Activated T-cell treated with anti-CD3 and anti-CD28 coated beads for 48 hours (primary cell): ENCODE measurements at places on chromosomes 3 and 15.
A peak's percentile ranks its signal among the peaks of the same experiment; 100 is the strongest.

- no peak for DNase-seq
These were observed 5.8 kb downstream of the TRA2B start for GRCh38 chr3:185931777-185932612.

DNA sequence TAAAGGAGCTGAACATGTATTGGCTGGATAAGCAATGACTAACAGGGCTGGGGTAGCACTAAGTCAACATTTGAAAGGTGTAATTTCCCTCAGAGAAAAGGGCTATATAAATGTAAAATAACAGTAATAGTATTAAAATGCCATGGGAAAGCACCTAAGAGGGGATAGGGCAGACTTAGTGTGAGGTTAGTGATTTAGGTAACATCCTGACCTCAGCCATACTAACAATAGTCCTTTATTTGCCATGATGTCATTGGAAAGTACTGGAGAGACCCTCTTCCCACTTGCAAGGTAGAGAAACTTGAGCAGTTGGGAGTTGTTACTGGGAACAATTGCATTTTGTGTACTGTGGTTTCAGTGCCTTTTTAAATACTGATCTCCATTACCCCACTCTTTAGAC lies 103.4 kb downstream of the LSAMP start:
- DNase-seq: no peak

GRCh38 chr3:95627293-95627692 lies 1187.1 kb upstream of the EPHA6 start:
- DNase-seq: no peak

GRCh38 chr3:182259579-182259978 lies 533.7 kb upstream of the ATP11B start:
- no peak for DNase-seq

- peak; percentile 36 for DNase-seq
These were observed 1.3 kb downstream of the SLC7A14 start for GRCh38 chr3:170584585-170585007.

DNA sequence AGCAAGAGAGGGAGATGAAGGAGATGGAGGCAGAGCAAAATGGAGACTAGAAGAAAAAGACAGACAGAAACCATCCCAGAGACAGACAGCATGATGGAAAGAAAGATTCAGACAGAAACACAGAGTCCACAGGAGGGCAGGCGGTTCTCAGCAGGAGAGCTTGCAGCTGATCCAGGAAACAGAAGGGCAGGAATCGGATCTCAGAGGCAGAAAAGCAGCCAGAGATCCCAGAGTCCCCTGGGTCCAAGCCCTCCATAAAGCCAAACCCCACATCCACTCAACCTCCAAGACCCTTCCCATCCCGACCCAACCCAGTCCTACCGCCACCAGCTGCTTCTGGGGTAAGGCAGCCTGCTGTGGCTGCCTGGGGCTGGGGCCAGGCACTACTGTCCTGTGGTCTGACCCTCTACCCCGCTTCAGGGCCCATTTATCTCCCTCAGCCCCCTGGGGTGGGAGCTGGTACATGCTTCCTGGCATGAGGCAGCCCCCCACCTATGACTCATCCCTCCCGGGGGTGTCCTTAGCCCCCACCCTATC lies at the start of gene UCN2:
Gene UCN2, minus strand, starts transcription at position 400 of the 537 bp plus-strand sequence. CDS start 657 bp downstream, outside the sequence.
- DNase-seq: no peak

DNA sequence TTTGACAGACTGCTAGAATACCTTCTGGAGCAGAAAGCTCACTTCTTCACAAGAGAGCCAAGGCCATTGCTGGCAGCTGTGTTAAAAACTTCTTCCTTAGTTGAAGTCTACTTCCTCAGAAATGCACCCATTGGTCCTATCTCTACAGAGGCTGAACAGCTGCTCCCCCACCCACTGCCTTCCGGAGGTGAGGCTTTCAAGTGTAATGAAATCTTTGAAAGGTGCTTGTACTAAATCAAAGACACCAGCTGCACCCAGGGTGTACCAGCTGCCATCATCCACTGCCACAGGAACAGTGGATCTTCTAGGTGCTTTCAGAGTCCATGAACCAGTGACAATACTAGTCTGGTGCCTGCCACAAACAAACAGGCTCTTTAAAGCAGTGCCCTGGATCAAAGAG lies 26.4 kb upstream of the HERC1 start:
- peak; percentile 25 for DNase-seq

DNA sequence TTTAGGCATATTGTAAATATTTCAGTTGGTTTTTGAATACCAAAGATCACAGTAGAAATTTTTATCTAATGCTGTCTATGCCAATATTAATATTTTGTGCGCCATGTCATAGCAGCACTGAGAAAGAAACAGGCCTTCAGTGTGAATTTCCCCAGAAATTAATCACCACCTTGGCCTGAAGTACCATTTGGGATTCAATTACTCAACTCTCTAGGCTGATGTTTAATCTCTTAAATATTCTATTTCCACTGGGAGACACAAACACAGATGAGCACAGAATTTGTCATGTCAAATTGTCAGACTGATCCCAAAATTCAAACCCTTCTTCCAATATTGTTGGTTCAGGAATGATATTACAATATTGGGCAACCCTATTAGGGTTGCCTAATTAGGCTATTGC lies 509.3 kb downstream of the ROBO1 start:
- DNase-seq: no peak

- no peak for DNase-seq
These were observed 5.3 kb upstream of the APEH start for GRCh38 chr3:49668861-49669260.

- no peak for DNase-seq
These were observed 75.0 kb upstream of the MBNL1 start for GRCh38 chr3:152193673-152194267.

GRCh38 chr15:32853592-32853991 lies 135.8 kb downstream of the GREM1 start:
- no peak for DNase-seq

DNA sequence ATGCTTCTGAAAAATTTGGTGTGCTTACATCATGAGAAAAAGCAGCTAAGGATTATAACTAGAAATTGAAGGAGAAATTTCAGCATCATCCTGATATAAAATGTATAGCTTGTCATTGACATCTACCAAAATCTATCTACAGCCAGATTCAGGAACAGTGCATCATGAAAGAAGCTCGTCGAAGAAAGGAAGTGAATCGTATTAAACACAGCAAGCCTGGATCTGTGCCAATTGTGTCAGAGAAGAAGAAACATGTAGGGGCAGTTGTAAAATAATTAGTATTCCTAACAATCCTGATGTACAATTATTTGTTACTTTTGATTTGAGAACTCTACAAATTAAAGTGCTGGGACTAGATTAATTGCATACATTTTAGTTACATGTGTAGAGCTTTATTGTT lies 37.2 kb downstream of the AP4E1 start:
- DNase-seq: no peak

GRCh38 chr3:43499256-43499655 lies 122.6 kb downstream of the ANO10 start:
- DNase-seq: no peak

GRCh38 chr3:140274429-140274828 lies 339.4 kb downstream of the CLSTN2 start:
- no peak for DNase-seq

DNA sequence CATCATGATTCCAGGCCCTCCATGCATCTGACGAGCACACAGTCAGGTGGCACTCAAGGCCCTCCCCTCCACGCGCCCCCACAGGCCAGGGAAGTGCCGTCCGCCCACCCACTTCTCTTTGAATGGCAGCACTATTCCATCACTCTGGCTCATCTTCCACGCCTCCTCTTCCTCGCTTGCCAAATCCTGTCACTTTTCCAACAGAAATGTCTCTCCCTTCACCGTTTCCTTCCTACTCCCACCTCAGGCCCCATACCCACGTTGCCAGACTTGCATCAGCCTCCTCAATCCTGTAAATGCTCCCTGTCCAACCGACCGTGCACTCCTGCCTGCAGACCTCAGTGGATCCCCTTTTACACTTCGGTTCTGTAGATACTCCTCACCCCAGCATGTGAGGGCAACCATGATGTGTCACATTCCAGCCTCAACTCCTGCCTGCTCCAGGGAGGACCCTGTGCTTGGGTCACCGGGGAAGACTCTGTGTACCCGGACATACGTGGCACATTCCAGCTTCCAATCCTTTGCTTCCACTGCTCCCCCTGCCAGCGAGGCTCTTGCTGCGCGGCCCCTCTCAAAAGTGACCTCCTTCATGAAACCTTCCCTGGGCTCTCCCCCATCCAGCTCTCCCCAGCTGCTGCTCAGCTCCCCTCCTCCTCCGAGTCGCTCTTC lies 29.6 kb downstream of the ADCY5 start:
- DNase-seq: no peak

DNA sequence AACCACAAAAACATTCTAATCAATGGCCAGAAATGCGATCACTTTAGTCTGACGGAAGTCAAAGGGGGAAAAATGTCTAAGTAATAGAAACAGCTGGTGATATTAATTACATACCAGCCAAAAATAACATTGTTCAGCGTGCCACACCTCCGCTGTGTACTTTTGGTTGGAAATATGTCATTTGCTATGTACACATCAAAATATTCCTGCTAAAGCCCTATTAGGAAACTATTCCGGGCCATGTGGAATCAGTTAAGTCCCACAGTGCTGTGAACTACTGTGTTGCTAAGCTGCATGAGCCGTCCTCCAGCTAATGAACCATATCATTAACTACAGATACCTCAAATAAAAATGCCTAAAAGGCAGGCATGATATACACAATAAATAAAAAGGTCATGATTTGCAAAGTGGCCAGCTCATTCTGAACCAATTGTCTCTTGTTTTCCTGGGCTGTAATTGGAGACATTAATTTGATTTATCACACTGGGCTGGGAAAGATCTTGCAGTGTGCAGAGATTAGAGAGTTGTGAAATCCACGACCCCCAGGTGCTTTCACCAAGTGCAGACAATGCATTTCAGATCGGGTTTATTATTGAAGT lies 200.5 kb upstream of the LRTM1 start:
- no peak for DNase-seq

GRCh38 chr15:83435782-83436181 lies 11.4 kb upstream of the SH3GL3 start:
- DNase-seq: no peak

- no peak for DNase-seq
These were observed 395.2 kb upstream of the TPM1 start for GRCh38 chr15:62647202-62647842.
